ENCODE measurements at places on chromosomes 6 and 20.

- no peak for DNase-seq
Measured at GRCh38 chr6:127279815-127280214, 13.2 kb downstream of the RNF146 start.

DNA sequence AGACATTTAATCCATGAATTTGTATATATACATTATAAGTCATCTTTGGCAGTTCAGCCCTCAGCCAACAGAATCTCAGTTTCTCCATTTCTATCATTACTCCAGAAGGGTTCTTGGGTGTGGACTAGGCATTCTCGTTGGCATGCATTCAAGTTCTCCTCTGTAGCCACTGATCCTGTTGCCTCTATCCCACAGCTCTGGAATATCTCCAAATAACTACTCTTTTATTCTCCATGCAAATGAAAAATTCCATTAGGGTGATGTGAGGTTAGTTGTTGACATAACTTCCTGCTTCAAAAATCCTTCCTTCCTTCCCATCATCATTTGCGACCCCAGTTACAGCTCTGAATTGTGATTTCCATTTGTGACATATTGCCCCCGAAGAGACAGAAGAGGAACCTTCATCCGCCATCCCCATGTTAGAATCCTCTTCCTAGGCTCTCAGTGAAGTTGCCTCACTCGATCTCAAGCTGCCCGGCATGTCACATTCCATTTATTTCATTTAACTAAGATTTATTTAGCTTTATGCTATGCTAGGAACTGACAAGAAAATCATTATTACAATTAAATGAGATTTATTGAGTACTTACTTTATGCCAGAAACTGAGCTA, 93.7 kb upstream of the EDN1 start:
- DNase-seq: no peak

- DNase-seq: peak; percentile 21
Measured at GRCh38 chr6:122400121-122400450, 634 bp downstream of the HSF2 start.

- DNase-seq: no peak
Measured at GRCh38 chr6:34638834-34639736, 57.5 kb downstream of the ILRUN start.

DNA sequence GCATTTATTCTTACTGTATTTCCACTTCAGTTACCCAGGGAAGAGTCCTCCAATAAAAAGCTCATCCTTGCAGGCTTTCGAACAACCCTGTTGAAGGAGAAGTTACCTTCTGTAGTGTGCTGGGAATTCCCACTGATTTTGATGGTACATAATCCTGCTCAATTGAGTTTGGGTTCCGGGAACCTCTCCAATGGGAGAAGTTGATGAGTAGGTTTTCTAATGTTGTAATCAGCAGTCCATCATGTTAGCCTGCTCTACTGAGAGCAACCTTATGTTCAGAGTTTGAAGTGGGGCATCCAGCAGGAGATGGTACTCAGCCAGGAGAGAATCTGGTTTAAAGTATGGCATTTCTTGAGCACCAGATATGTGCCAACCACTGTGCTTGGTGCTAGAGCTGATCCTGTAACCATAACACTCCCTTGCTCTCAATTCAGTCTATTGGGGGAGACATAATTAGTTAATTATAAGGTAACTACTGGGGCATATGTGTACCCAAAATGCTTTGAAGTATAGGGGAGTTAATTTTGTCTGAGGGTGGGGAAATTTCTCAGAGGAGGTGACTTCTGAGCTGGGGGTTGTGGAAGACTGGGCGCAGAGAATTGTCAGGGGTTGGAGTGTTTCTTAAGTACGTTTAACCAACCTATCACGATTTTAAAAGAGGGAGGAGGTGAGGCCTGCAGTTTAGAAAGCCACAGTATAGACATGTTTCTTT, 2.1 kb downstream of the TOP1 start:
- DNase-seq: no peak

GRCh38 chr20:49790077-49790798, 22.4 kb upstream of the SLC9A8 start:
- DNase-seq: no peak

DNA sequence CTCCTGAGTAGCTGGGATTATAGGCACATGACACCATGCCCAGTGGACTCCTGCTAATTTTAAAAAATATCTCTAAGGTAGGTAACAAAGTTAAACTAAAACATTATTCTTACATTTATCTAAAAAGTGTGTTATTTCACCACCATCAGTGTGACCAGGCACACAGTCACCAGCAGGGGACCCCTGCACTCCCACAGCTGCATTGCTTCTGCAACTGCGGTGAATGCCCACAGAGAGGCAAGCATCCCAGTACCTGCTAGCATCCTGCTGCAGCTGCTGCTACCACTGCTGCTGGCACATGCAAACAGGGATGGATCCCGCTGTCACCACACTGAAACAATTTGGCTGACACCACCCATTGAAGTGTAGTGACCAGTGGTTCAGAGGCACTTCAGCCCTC, 21.9 kb upstream of the EPB41L2 start:
- no peak for DNase-seq

- DNase-seq: no peak
Measured at GRCh38 chr6:37669306-37669705, 28.4 kb downstream of the MDGA1 start.

DNA sequence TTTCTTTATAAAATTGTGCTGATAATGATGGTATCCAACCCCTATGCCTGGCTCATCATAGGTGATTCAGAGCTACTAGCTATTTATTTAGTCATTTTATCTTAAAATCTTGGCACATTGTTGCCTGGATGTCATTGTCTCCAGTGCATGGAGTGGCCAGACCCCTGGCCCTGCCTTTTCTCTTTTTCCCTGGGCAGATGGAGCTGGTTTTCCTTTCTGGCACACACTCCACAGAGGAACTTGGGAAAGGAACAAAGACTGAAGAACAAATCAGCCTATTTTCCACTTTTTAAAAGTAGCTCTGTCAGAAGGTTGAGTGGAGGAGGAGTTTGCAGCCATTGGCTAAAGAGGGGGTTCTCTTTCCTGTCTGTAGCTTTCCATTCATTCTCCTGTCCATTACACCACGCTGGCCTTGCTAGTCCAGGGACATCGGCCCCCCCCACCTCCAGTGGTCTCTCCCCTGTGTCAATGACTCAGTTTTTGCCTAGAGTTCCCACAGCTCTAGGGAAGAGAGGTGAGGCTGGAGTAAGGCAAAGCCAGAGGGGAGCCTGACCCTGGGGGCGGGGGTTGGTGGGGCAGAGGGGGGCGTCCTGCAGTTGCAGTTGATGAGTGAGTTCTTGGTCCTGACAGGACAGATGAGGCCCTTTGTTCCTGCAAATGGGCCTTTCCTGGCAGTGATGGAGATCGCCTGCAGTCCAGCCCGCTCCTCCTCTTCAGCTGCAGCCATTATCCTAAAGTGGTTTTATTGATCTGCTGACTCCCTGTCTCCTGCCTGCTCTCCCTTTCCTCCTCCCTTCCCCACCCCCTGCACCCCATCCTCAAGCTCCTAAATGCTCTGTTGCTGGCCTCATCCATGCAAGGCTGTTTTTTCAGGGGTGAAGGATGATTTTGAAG, 774.5 kb downstream of the DHX35 start:
- no peak for DNase-seq

- DNase-seq: no peak
Measured at GRCh38 chr6:81897793-81898192, 145.3 kb upstream of the TENT5A start.

GRCh38 chr6:163926642-163927041, 512.1 kb downstream of the QKI start:
- DNase-seq: no peak

GRCh38 chr6:102488729-102489128, 1095.2 kb downstream of the GRIK2 start:
- DNase-seq: no peak

- peak; percentile 62 for DNase-seq
Measured at GRCh38 chr20:38143646-38144554, 21.2 kb downstream of the TGM2 start.

- DNase-seq: no peak
Measured at GRCh38 chr20:36541227-36541767, at the start of gene MYL9. TSS of gene MYL9 (plus strand) at chr20:36541519. CDS start at chr20:36544885, 3,366 bp downstream.

DNA sequence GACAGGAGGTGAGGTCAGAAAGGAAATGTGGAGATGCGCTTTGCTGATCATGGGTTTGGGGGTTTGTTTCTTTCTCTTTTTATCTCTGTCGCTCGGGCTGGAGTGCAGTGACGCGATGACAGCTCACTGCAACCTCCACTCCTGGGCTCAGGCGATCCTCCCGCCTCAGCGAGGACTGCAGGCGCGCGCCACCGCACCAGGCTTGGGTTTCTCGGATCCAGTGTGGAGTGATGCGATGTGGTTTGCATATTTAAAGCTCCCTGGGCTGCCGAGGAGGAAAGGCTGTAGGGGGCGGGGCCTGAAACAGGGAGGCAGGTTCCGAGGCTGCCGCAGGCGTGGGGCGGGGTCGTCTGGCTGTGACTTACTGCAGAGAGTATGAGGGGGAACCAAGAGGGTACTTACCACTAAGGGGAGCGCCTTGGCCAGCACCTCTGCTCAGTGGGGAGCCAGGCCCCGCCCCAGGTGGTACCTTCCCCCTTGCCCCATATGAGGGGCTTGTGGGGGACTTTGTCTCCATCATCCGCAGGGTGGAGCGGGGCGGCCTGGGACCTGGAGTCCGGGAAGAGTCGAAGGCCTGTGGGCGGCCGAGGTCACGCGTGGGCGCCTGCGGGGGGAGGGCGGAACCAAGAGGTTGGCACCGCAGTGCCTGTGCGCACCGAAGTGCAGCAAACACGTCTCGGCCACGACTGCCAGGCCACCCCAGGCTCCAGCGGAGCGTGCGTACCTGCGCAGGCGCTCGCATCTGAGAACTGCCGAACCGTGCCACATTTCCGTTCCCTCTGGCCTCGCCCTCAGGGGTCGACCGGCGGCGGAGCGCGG, 12.7 kb upstream of the BAK1 start:
- no peak for DNase-seq

GRCh38 chr20:17556837-17557674, 12.8 kb upstream of the DSTN start:
- no peak for DNase-seq

DNA sequence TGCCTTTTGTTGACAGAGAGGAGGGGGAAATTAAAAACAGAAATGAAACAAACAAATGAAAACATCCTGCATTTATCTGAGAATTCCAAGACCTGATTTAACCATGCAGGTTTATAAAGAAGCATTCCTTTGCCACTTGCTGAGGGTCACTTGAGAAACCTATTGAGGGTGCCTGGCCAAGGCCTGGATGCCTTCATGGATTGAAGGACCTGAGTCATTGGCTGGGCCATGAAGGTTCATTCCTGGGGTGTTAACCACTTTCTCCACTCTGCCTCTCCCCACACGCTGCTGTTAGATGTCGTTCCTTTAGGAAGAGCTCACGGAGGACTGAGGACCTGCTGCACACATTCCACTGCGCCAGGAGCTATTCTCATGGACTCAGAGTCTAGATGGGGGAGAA, 49.7 kb downstream of the DAAM2 start:
- no peak for DNase-seq

GRCh38 chr6:158715330-158716311, 65.8 kb downstream of the SYTL3 start:
- DNase-seq: no peak

DNA sequence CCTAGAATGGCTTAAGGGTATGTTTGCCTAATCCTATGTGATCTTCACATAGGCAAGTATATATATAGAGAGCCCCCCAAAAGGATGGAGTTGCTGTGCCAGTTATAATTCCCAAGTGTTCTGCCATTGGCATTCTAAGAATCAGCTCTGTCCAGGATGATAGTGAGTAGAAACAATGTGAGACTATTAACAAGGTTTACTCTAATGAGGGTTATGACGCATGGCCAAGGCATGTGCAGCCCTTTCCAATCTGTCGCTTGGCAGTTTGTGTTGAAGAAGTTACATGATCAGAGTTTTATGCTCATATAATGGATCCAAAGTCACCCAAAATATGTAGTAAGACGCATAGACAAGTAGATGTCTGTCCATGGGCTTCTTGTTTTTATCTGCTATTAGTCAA, 33.6 kb downstream of the VGLL2 start:
- no peak for DNase-seq

- no peak for DNase-seq
Measured at GRCh38 chr20:23687986-23688385, 852 bp downstream of the CST4 start.

Data from WERI-Rb-1 (cell line).